Stimulated activated CD4-positive, alpha-beta T cell treated with anti-CD3 and anti-CD28 coated beads, Interleukin-2, amount 100 ng/mL, for 48 hours (primary cell): ENCODE measurements at places on chromosomes 3 and 15.

GRCh38 chr15:85872125-85872524 is 77.4 kb upstream of the KLHL25 start:
- DNase-seq: no peak

GRCh38 chr3:147404000-147404799 is 2.1 kb downstream of the ZIC4 start:
- no peak for DNase-seq

DNA sequence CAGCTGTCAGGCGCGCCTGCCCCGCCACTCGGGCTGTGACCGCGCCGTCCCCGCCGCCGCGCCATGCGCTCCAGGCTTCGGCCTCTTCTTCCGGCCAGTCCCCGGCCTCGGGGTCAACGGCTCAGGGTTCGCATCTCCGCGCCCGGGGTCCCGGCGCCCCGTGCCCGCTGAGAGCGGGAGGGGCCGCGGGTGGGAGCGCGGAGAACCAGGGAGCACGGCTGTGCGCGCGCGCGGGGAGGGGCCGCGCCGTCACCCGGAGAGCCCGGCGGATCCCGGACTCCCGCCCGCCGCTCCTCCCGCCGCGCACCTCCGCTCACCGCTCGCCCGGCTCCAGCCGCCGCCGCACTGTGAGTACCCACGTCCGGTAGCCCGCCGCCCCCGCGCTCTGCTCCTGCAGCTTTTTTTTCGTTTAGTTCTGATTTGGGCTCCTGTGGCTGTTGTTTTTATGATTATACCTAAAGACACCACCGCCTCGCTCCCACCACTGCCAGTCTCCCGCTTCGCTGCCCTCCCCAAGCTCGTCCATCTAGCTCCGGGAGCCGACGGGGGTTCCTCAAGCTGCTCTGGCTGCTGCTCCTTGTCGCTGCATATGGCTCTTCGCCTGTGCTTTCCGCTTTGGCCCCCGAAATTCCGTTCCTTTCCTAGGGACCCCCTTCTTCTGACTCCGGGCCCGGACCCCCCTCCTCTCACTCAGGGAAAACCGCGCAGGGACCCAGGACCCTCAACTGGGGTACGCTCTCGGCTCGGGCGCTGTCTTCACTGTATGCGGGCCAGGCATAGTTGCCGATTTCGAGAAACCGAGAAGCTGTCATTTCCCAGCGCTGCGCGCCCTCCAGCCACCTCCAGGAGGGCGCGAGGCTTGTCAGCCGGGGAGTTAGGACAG is 1.8 kb upstream of the SKOR1 start:
- no peak for DNase-seq

- no peak for DNase-seq
Measured at GRCh38 chr3:35946854-35947515, 307.7 kb downstream of the ARPP21 start.
